ENCODE measurements at places on chromosomes 3 and 15.

GRCh38 chr3:61333192-61333961 is 82.1 kb upstream of the FHIT start:
- no peak for DNase-seq

- DNase-seq: no peak
These were observed 35.8 kb upstream of the SLC6A11 start for GRCh38 chr3:10780243-10780642.

- no peak for DNase-seq
These were observed 39.7 kb upstream of the PIK3R4 start for GRCh38 chr3:130786306-130786705.

DNA sequence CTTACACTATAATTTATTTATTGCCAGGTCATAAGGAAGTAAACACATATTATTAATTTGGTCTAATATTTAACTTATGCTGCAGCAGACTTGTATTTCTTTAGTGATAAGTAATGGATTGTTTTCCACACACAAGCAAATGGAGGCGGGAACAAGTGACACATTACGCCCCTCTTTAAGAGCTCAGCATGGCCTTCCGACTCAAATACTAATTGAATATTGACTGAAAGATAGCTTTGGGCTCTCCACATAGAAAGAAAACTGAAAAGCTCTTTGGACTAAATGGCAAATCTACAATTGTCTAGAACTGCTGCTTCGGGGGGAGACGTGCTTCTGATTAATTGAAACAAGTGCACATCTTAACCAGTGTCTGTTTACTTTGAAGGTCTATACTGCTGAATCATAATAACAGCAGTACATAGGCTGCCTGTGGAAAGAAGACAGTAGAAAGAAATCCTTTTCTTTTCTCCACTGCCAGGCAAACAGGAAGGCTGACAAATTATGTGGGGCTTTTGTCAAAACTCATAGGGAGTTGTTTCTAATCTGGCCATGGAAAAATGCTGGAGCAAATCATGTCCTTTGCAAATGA is 15.9 kb downstream of the CADPS start:
- no peak for DNase-seq

GRCh38 chr3:187743195-187744141 is 1.8 kb downstream of the BCL6 start:
- DNase-seq: no peak

- DNase-seq: no peak
These were observed 17.2 kb upstream of the ABHD10 start for GRCh38 chr3:111961461-111962164.

DNA sequence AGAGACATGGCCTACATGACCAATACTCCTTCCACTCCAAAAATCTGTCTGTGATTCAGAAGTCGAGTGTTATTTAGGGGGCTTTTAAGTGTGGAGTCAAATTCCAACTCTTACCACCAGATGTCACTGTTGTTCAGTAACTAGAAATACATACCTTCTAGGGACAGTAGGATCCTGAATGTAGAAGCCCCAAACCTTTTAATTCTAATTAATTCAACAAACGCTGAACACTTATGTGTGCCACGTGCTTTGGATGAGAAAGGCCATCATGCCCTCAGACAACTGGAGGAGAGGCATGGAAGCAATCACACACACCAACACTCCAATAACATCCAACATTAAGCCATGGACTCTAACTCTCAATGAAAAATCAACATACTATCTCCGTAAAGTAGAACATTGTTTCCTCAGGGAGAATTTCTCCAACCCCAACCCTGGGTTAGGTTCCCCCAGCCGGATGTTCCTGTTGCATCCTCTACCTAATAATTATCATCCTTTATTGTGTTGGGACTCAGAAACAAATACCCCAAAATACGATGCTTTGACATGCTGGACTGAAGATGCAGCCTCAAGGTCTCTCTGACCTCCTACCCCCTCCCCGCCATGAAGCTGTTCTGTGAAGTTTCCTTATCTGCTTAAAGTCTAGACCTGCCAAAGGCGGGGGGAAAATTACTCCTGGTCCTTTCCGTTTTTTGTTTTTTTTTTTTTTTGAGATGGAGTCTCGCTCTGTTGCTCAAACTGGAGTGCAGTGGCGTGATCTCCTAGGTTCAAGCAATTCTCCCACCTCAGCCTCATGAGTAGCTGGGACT is 8.0 kb upstream of the CCDC13 start:
- DNase-seq: peak; percentile 60

DNA sequence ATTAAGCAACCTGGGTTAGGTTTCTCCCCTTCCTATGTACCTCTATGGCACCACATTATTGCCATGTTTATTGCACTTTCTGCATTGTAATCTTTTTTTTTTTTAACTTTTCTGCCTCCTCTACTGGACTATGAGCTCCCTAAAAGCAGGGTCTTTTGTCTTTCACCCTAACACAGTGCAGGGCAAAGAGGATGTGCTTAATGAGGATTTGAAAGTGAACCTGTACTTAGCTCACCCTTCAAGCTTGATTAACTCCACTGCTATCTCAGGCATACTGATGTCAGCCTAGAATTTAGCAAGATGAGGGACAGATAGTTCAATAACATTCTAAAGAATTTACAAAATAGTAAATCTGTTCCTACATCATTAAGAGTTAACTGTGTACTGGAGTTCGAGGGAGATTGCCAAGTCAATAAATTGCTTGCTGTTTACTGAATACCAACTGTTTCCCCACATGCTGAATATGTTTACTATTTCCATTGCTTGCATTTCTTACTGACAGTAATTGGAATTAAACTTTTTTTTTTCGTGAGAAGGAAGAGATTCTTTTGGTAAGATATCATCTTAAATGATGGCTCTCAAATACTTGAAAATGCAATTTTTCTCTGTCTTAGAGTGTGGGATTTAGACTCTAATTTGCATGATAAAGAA is 15.7 kb upstream of the PPARG start:
- peak; percentile 72 for DNase-seq

- peak; percentile 59 for DNase-seq
These were observed 35.0 kb upstream of the COLQ start for GRCh38 chr3:15556512-15556911.

GRCh38 chr3:4751029-4751501 is 228.2 kb upstream of the BHLHE40 start:
- DNase-seq: no peak

GRCh38 chr3:35045118-35045517 is 594.2 kb upstream of the ARPP21 start:
- DNase-seq: no peak

DNA sequence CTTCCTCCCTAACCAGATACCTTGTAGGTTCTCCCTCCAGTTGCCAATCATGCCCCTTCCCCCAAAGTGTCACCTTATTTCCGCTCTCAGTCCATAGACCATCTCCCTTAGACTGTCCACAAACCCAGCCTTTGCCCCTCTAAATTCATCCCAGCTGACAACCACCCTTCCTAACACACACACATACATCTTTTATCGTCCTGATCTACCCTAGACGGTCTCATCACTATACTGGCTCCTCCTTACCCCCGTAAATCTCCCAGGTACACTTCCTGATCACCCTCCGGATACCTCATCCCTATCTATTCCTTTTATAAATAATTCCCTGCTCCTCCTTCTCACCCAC is 828 bp downstream of the THOC7 start:
- peak; percentile 34 for DNase-seq

GRCh38 chr3:60469481-60469880 is 781.8 kb downstream of the FHIT start:
- no peak for DNase-seq

- DNase-seq: no peak
These were observed 5.7 kb upstream of the KLHL24 start for GRCh38 chr3:183629546-183630301.

GRCh38 chr3:152087153-152087552 is 181.6 kb upstream of the MBNL1 start:
- no peak for DNase-seq

DNA sequence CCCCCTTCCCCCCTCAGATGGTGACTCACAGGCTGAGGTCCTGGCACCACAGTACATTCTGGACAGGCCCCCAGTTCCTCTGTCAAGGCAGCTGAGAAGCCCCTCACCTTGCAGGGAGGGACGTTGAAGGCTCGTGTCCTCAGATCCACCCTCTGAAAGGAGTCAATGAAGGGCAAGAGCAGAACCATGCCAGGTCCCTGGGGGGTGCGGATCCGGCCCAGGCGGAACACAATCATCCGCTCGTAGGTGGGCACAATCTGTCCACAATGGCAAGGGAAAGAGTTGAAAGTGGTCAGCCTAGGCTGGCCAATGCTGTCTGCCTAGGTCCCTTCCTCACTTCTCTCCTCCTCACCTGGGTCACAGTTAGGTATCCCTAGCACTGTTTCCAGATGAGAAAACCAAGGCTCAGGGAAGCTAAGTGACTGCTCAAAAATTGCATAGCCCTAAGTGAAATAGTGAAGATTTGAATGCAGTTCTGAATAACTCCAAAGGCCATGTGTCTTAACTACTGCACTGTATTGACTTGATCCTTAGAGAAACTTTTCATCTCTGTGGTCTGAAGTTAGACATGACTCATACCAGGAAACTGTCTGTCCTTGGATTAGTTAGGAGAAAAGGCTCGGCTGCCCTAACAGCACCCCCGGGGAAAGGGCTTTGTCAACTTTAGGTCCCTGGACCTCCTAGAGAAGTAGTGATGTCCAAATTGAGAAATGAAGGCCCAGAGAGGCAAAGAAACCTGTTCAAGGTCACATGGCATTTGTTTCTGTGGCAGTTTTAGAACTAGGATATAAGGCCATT is 2.9 kb downstream of the STOML1 start:
- DNase-seq: no peak

DNA sequence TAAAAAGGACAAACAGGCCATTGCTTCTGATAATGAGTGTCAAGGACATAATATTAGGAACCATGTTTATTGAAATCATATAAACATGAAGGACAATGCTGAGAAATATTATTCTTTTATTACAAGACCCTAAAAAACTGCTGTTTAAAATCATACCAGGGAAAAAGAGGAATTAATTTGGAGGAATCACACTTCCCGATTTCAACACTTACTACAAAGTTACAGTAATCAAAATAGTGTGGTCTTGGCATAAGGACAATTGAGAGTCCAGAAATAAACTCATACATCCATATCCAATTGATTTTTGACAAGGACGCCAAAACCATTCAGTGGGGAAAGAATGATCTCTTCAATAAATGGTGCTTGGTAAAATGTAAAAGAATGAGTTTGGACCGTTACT is 13.0 kb downstream of the CYP1A1 start:
- no peak for DNase-seq

DNA sequence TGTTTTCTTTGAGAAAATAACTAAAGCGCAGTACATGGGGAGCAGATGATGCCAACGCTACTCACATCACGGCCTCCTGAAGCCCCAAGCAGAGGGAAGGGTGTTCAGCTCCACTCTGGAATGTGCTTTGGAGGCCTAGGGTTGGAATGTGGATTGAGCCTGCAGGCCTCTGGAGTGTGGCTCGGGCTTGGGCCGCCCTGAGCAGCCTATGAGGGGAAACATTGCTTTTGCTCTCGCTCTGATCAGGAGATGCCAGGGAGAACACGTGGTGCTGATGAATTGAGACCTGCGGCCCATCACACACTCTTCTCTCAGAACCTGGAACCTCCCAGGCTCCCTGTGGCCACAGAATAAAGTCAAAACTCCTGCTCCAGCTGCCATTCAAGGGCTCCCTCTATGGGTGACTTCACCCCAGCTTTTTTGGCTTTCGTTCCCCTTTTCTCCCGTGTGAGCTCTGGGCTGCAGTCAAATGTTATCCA is 23.3 kb downstream of the CCDC13 start:
- DNase-seq: peak; percentile 53

DNA sequence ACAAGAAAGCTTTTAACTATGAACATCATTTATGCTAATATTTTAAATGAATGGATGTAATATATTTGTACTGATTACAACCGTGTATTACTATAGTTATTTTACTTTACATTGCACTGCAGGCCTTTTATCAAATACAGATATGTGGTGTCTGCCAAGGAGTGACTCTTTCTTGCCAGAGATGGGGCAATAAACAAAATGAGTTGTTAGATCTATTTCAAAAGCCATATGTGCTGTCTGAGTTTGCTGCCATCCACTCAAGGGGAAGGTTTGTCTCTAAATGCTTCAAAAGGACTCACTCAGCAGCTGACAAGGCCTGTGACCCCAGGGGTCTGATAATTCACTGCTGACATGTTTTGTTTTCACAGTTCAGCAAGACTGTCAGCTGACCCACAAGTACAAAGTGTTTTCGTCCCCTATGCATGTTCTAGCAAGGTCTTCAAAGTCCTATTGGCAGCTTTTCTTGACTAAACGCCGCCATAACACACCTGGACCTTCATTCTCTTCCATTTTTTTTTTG is 41.3 kb upstream of the ZBED2 start:
- DNase-seq: no peak

GRCh38 chr3:186902154-186902553 is 28.2 kb upstream of the ST6GAL1 start:
- DNase-seq: no peak

Measured in GM10248 (cell line).